ENCODE measurements at places on chromosomes 6 and 20.
A peak's percentile ranks its signal among the peaks of the same experiment; 100 is the strongest.

DNA sequence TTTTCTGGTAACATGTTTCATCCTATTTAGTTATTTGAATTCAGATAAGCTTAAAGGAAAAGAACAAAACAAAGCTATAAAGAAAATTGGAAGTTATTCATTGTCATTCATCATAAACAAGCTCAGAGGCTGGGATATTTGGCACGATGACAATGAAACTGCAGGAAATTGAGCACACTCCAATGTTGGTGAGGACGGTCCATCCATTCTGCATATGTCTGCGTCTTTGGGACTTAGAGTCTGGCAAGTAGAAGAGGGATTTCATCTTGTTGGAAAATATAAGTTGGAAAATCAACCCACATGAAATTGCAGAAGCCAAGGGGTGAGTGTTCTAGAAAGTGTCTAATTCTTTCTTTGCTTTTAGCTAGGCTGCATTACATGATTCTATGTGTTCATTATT, 78.4 kb downstream of the HDGFL1 start:
- DNase-seq, result no peak

GRCh38 chr6:165884813-165885765, 222.0 kb upstream of the PDE10A start:
- peak; percentile 44 for DNase-seq

DNA sequence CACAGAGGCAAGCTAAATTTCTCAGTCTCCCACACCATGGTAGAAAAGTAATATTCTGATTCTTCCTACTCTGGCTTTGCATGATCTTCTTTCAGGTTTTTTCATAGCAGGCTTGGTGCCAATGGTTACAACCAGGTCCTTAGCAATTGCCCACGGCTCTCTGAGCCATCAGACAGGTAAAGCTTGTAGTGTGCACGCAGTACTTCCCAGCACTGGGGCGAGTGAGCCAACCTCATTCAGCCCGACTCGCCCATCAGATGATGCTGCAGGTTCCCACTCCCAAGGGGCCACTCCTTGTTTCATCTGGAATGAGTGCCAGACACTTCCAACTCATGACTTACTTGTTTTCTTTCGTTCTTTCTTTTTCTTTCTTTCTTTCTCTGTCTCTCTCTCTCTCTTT, 78.3 kb downstream of the PERP start:
- DNase-seq, result no peak

DNA sequence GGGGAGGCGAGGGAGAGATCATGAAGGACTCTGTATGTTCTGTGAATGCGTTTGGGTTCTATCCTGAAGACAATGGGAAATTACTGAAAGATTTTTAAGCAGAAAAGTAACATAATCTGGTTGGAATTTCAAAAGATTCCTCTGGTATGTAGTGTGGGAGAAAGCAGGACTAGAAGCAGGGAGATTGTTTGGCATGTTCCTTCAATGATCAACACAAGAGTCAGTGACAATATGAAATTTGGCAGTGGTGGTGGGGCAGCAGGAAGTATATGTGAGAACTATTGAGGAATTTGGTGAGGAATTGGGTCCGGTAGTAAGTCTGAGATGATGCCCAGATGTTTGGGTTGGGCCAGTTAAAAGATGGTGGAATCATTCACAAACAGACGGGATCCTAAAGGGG, 348.7 kb downstream of the CD83 start:
- no peak for DNase-seq

DNA sequence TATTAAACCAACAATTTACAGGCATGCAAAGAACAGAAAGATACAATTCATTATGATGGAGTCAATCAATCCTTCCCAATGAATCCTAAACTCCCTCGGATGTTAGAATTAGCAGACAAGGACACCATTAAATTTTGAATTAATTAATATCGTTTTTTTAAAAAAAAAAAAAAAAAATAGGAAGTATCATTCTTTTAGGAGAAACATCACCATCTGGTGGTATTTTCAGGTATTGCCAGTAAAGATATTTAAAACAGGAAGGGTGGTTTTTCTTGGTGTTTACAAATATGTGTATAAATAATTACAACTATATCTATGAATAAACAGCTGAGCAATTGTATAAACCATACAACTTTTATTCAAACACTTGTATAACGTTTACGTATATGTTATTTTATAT, 564.4 kb downstream of the HAO1 start:
- no peak for DNase-seq

DNA sequence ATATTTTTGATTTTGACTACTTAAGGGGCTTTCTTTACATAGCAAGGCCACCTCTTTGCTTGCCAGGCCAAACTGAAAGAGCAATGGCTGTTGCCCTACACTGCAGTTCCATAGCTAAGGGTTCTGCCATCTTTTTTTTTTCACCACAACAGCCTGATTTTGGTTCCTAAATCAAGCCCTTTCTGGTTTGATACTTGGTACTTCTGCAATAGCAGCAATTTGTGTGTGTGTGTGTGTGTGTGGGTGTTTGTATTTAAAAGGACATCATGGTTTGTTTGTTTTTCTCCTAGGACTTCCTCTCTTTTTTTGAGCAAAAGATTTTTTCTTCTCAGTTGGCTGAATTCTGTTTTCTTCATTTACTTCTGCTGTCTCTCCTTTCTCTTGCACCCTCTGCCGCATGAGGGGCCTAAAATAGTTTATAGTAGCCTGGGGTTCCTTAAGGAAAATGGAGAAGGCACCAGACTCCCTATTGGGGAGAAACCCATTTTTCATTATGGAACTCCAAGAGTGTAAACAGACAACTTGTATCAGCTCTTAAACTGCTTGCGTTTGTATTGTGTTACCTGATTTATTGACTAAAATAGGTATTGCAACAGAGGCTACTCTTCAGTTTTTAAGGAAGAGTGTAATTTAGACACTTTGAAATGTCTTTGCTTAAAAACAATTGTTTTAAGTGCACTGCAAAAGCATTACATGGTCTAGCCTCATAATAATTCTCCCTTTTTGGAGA, 12.2 kb upstream of the GCLC start:
- DNase-seq, result no peak

- DNase-seq, result no peak
These were observed 266.0 kb upstream of the STXBP5 start for GRCh38 chr6:146938266-146938665.

- no peak for DNase-seq
These were observed 76.7 kb downstream of the PREX1 start for GRCh38 chr20:48750941-48751635.

DNA sequence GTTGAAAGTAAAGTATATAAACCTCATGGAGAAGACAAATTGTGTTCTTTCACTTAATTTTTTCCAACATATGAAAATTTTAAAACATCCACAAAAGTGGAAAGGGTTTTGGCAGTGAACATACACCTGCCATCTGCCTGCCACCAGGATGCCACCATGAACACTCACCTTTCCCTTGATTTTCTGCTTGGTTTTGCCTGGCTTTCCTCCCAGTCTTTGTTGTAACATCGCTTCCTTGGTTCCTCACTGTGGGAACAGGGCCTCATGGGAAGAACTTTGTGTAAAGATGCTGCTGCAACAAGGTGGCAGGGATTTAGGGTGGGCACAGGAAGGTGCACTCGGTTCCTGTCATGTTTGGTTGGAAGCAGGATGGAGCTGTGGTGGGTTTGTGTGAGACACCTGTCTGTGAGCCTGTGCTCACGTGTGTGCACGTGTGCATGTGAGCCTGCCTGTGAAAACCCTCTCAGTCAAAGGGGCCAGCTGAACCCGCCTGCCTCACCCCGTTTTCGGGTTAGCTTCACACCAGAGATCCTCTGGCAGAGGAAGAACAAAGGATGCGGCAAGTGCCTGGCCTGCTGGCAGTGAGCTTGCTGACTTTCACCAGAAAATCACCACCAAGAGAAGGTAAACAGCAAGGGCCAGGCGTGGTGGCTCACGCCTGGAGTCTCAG, 11.0 kb upstream of the RBM38 start:
- no peak for DNase-seq

- DNase-seq, result no peak
These were observed 246.1 kb downstream of the BMP7 start for GRCh38 chr20:57020364-57020763.

- no peak for DNase-seq
These were observed 33.3 kb downstream of the PTPRK start for GRCh38 chr6:128487055-128487454.

DNA sequence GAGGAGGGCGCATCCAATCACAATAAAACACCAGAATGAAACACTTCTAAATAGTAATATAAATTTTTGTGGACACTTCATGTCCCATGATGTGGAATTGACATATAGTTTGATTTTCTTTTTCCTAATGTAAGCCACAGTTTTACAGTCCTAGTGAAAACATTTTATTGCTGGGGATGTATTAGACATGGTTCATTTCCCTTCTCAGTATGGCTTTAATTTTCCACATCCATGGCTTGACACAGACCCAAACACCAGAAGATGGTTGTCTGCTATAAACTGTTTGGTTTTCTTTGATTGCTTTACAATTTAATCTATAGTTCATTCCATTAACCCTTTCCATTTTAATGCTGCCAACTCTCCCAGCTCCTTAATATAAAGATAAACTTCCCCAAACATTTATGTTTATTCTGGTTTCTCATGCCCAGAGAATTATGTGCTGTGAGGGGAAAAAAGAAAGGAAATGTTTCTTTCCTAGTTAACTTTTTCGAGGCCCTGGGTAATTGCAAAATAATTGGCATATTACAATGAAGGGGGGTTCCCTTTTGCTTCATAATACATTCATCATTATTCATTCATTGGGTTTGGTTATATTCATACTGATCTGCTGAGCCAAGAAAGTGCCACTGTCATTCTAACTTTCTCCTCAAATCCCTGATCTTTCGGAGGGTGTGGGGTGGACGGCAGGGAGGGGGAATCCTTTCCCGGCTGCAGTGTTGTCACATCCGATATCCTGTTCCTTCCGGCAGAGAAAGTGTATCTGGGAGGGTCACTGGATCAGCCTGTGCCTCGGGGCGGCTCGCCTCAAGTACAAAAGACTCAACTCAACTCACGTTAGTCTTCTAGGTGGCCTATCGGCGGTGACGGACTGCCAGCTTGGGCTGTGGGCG, 127.6 kb upstream of the TFAP2D start:
- no peak for DNase-seq

DNA sequence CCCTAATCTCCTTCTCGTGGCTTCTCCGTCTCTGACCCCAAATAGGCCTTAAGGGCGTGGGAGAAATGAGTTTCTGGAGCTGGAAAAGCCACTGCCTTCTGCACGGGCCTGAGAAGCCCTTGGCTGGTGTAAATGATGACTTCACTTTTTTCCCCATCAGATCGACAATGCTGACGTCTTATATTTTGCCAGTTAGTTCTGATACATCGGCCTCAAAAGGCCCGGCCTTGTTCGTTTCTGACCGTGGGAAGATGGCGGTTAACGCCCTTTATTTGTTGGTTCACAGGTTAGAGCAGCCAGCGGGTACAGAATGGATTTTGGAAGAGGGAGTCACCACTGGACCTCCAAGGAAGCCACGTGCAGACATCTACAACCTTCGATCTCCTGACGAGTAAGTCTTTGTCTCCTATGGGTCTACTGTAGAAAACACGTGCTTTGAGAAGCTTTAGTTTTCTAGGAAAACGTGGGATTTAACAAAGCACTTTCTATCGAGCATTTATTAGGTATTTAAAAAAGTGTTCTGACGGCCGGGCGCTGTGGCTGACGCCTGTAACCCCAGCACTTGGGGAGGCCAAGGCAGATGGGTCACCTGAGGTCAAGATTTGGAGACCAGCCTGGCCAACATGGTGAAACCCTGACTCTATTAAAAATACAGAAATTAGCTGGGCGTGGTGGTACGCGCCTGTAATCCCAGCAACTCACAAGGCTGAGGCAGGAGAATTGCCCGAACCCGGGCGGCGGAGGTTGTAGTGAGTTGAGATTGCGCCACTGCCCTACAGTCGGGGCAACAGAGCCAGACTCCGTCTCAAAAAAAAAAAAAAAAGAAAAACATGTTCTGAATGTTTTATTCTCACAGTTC, 1.2 kb upstream of the ZNFX1 start:
- peak; percentile 27 for DNase-seq

DNA sequence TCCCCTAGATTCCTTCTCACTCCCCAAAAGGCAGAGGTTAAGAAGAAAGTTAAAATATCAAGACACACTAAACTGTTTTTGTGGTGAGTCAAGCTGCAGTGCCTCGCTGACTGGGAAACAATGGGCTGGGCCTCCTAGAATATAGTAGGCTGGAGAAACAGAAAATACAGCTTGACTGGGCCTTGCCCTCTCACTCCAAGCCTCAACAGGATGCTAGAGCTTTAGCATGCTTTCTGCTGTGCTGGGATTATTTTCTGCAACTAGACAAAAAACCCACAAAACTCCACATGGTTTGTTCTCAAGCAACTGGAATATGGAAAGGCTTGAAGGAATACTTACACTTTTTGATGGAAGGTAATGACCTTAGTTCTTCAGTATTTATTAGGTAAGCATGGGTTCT, 27.9 kb downstream of the FOXO3 start:
- DNase-seq, result no peak

DNA sequence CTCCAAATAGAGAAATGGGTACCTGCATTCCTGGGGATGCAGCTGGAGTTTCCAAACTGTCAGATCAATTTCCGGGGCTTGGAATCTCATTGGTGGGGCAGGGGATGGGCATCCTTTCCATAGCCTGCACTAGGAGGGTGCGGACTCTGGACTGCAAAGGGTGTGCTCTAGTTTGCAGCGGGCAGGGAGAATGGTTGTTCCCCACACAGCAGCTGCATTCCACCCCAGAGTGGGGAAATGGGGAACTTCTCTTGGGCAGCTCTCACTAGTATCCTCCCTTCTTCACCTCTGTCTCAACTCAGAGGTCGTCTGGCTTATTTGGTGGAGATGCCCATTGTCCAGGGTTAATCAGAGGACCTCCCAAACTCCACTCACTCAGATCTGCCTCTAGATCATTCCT, 34.5 kb upstream of the CDKN1A start:
- DNase-seq, result no peak

- no peak for DNase-seq
These were observed 22.1 kb upstream of the ZNF318 start for GRCh38 chr6:43391440-43392031.

DNA sequence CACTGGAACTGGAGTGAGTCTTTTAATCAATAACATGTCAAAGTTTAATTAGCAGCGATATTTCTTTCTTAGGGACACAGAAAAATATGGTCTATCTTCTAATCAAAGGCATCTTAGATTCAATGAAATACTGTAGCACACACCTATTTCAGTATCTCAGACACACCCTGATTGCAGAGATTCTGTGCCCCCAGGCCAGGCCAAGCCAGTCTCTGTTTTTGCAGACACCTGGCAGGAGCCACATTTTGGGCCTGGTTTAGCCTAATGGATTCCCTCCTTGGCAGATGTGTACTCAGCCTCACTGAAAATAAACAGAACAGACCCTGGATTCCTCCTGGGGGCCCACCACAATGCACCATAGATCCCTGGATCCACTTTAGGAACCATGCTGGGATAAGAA, 74.8 kb downstream of the LRFN2 start:
- DNase-seq, result no peak

GRCh38 chr6:44867571-44868334, 460.4 kb upstream of the RUNX2 start:
- DNase-seq, result no peak

GRCh38 chr6:113825781-113826180, 31.4 kb upstream of the MARCKS start:
- no peak for DNase-seq

GRCh38 chr20:40081653-40082052, 607.4 kb downstream of the MAFB start:
- no peak for DNase-seq
